ENCODE measurements at places on chromosomes 3 and 15.
A peak's percentile ranks its signal among the peaks of the same experiment; 100 is the strongest.

DNA sequence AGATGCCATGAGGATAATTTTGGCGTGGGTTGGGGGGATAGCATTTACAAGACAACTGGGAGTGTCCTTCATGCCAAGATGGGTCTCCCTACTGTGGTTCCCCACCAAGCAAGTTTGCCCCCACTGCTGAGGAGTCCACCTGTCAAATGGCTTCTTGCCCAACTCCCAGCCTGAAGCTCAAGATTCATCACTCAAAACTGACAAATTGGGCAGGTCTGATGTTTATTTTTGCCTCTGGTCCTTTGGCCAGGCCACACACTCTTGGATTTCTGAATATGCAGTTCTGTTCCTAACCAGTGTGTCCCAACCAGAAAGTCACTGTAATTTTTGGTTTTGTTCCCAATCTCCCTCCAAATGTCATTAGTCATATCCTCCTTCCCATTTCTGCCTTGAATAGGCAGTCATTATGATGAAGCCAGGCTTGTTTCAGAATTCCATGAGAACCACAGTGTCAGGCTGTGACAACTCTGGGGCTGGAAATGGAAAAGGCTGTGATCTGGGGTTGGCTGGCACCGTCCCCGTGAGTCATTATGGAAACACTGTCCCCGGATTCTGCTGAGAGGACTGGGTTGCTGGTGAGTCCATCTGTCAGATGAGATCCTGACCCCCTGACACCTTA, 29.3 kb upstream of the MEF2A start:
- no peak for DNase-seq

- DNase-seq: no peak
Measured at GRCh38 chr3:184405075-184406030, 25.5 kb downstream of the CHRD start.

DNA sequence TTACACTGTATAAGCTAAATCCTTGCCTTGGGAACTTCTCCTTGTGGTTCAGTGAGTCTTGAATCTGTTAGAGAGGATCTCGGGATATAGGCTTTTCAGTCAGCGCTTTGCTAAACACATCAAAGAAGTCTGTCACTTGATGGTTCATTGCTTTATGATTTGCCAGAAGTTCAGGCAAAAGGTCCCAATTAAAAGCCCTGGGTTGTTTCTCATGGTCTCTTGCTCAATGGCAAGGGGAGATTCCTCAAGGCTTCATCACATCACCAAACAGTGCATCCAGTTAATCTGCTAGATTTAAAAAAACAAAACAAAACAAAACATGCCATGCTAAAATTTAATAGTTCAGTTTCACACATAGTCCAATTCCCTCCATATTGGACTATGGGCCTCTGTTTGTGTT, 114.8 kb downstream of the FILIP1L start:
- no peak for DNase-seq

- no peak for DNase-seq
Measured at GRCh38 chr3:16423947-16424673, 89.4 kb downstream of the RFTN1 start.

GRCh38 chr3:126685021-126685420, 19.0 kb upstream of the CHCHD6 start:
- no peak for DNase-seq

- DNase-seq: no peak
Measured at GRCh38 chr15:39852250-39852649, 67.8 kb downstream of the GPR176 start.

DNA sequence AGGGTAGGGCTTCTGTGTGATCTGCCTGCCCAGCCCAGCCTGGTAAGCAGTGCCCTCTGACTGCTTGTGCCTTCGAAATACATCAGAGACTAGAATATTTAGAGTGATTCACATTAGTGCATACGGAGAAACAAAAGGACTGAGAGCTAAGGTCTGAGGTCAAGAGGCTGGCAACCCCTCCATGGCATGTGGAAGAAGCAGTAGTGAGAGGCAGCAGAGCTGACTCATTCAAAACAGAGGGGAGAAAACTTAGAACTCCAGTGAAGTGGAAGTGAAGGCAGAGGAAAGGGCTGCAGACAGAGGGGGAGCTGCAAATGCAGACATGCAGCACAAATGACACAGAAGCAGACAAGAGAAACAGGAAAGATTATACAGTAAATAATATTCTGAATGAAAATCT, 61.6 kb downstream of the ULK4 start:
- no peak for DNase-seq

- no peak for DNase-seq
Measured at GRCh38 chr3:154102225-154102624, 19.0 kb upstream of the ARHGEF26 start.

DNA sequence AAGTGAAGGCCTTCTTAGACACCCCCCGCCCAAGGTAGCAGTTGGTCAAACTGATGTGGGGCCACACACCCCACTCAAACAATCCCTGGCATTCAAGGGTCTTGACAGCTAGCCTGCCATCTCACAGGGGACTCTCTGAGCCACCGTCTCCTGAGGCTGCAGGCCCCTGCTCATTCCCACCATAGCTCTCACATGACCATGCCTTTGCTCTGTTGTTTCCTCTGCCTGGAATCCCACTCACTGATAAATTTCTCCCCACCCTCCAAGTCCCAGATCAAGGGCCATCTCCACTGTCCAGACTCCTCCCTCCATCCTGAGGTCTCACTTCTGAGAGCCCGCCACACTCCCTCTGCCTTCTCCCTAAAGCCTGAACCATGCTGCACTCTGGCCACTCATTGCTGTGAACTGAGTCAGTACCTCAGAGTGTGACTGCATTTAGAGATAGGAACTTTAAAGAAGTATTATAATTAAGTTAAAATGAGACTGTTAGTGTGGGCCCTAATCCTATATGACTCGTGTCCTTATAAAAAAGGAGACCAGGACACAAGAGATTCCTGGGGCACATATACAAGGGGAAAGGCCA, 10.0 kb downstream of the WNT7A start:
- no peak for DNase-seq

DNA sequence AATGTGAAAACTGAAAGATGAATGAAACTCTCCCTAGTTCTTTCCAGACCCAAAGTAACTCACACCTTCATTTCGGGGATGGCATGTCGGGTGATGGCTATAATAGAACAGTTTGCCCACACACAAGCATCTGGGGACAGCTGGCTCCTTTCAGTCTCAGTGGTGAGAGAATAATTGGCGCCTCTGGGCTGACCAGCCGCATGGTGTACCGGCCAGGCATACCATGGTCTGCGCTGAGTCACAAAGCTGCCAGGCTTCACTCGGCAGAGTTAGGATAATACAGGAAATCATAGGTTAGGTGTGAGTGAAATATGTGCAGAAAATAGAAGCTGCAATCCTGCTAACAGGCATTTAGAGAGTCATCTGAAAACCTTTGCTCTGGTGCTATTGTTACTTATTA, 80.4 kb upstream of the IGF1R start:
- no peak for DNase-seq

DNA sequence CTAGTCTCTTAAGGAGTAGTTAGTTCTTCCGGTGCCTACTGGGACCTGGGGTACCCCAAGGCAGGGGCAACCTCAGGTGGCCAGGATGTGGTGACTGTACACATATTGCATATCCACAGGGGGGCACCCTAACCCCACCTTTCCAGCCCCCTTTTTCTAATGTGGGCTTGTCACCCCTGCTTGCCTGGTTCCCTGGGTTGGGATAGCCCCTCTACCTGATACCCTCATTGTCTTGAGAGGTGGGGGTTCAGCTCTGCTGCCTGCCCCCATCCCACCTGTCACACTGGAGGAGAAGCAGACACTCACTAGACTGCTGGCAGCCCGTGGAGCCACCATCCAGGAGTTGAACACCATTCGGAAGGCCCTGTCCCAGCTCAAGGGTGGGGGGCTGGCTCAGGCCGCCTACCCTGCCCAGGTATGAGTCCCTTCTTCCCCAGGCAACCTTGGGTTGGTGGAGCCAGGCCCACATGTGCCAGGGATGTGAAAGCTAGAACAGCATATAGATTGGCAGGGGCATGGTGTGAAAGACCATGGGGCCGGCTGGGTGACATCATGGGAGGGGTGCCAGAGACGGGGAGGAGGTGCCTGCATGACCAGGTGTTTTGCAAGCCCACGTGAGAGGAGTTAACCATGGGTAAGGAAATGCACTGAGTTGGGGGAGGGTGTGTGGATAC, 4.0 kb downstream of the GLYCTK start:
- DNase-seq: peak; percentile 47
